Vagina (tissue), 2 donors: ENCODE measurements at places on chromosomes 4 and X.

DNA sequence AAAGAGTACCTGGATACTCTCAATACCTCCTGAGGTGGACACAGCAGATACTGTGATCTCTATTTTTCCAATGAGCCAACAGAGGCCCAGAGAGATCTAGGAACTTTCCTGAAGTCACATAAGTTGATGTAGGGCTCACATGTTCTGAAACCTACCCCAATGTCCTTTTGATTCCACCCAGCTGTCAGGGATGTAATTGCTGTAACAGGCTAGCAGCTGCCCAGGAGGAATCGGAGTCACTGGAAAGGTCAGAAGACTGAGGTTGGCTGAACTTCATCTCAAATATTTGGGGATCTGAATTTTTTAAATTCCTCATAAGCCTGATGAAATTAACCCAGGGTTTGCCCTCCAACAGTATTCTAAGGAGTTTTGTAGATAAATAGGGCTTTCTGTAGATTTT is 52.5 kb upstream of the PROM1 start:
- DNase-seq: no peak

- DNase-seq: no peak
Observed at GRCh38 chr4:128707864-128708263, 101.6 kb upstream of the JADE1 start.

DNA sequence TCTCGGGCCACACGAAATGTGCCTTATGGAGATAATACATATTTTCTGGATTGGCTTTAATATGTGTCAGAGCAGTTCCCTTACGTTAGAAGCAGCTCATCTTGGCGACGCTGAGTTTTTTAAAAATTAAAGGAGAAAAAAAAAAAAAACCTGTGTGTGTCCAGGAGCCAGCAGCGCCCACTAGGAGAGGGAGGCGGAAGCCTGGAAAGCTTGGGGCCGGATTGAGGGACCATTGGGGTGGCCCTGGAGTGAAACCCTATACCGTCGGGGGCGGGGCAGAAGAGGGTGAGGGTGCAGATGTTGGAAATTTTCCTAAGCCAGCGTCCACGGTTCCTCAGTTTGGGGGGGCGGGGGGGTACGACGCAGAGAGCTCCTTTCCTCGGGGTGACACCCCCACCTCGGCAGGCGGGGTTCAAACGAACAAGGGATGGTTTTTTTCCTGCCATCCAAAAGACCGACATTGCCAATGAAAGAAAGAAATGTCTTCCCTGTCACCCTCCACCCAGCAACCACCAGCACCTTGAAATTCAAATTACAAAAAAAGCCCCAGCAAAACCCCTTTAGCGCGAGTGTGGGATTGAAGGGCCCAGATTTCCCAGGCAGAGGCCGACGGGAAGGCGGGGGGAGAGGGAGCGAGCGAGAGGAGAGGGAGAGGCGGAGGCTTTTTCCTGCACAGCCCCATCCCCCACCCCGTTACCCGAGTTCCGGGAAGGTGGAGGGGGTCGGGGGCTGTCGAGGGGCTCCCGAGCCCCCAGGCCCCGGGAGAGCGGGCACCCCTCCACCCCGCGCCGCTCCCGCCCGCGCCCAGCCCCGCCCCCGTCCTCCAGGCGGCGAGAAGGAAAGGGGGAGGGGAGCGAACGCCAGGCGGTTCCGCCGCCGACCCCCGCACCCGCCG is 859 bp downstream of the SMARCA1 start:
- no peak for DNase-seq

- no peak for DNase-seq
Observed at GRCh38 chr4:3502941-3503936, 29.0 kb downstream of the LRPAP1 start.

DNA sequence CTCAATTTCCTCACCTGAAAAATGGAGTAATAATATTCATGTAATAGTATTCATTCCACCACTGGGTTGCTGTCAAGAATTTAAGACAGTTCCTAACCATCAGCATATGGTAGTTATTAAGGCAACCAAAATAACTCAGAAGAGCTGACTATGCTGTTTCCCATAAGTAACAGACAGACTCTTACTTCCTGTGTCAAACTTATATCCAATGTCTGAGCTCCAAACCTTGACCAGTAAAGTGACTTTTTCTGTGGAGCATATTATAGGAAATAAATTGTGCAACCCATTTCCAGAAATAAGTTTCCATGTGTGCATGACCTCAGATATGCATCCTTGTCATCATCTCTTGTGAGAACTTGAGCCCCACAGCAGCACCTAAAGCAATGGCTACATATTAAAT is 78.8 kb downstream of the HADH start:
- no peak for DNase-seq

DNA sequence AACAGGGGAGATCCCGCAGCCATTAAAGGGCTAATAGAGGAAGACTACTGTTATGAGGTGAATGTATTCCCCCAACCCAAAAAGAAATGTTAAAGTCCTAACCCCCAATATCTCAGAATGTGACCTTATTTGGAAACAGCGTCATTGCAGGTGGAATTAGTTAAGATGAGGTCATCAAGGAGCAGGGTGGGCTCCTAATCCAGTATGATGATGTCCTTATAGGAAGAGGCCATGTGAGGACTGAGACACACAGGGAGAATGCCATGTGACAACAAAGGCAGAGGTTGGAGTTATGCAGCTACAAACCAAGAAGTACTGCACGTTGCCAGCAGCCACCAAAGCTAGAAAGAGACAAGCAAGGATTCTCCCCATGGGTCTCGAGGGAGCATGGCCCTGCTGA is 14.3 kb downstream of the SPP1 start:
- no peak for DNase-seq

GRCh38 chr4:164591666-164592065 is 162.3 kb upstream of the SMIM31 start:
- DNase-seq: no peak

DNA sequence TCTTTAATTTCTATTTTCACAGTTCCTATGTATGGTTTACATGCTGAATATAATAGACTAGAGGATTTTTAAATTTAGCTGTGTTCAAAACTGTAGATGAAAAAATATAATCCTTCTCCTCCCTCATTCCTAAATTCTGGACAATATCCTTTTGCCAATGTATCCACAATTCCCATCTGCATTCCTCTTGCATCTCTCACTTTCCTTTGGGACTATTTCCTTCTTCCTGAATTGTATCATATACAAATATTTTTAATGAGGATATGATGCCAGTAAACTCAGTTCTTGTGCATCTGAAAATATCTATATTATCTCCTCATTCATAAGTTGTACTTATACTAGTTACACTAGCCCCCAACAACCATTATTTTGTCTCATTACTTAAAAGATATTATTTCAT is 46.7 kb downstream of the DDX60L start:
- DNase-seq: no peak

DNA sequence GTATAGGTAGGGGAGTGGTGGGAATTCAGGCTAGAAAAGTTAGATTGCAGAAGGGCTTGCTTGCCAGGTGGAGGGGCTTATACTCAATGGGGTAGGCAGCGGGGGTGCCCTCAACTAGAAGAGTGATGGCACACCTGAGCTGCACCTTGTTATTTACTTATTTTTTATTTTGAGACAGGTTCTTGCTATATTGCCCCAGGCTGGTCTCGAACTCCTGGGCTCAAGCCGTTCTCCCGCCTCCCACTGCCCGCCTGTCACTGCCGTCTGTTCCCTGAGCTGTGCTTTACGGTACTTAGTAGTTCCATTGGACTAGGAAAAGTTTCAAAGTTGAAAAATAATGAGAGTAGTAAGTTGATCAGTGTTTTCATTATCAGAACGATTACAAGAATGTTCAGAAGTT is 2.0 kb downstream of the ZFX start:
- DNase-seq: no peak

DNA sequence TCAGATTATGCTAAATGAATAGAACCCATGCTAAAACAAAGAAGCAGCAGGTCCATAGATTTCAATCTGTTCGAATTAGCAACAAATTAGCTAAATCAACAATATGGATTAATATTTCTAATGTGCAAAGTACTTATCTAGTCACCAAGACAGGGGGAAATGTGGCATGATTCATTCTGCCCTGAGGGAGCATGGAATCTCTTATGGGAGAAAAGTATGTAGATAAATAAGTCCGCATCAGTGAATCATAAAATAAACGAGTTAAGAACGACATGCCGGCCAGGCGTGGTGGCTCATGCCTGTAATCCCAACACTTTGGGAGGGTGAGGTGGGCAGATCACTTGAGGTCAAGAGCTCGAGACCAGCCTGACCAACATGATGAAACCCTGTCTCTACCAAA is 102.1 kb downstream of the ANOS1 start:
- no peak for DNase-seq

GRCh38 chr4:6974138-6974848 is 64.7 kb downstream of the TBC1D14 start:
- no peak for DNase-seq

GRCh38 chrX:67654301-67654700 is 110.5 kb downstream of the AR start:
- no peak for DNase-seq

GRCh38 chr4:142034101-142034500 is 397.7 kb downstream of the IL15 start:
- DNase-seq: no peak

DNA sequence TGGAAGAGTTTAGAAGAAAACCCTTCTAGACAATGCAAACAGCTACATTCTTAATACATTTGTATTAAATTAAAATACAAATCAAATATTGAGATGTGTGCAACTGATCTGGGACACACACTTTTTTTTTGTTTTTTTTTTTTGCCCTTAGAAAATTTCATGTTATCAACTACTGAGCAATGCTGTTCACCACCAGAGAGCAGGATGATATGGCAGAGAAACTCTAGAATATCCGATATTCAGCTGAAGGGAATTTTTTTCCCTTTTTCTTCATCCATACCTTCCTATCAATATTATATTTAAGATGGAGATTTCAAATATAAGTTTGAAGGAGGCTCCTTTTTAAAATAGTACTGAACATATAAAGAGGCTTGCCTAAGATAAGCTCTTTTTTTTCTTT is 1.0 kb downstream of the NDST3 start:
- no peak for DNase-seq

DNA sequence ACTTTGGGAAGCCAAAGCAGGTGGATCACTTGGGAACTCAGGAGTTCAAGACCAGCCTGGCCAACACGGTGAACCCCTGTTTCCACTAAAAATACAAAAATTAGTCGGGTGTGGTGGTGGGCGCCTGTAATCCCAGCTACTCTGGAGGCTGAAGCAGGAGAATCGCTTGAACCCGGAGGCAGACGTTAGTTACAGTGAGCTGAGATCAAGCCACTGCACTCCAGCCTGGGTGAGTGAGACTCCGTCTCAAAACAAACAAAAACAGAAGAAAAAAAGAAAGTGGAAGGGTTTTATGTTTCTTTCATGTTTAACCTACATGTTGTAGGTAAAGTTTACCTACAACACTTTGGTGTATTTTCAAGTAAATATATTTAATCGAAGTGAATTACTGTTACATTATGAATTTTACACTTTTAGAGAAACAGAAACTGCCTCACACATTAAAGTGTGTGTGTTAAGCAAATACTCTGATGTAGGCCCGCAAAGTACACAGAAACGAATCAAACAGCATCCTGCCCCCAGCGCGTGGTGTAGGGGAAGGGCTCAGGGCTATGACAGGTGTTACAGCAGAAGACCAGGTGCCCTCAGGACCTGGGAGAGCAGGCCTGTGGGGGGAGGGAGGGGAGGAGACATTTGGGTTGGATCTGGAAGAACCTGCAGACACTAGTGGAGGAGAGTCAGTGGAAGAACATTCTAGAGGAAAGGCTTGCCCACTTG is 39.0 kb downstream of the PTTG2 start:
- no peak for DNase-seq

DNA sequence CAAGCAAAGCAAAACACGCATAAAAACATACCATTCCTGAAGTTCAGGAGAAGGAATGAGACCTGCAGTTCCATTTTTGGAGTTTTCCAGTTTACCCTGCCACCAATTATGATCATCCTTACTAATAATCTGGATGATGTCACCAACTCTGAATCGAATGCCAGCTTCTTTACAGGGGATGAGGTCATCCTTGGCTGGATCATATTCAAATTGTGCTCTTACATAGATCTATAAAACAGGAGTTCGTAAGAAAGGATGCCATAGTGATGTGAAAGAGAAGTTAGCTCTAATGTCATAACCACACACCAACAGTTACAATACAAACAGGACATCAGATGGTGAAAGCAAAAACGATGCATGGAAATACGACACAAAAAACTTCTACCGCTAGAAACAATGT is 106.5 kb downstream of the NYX start:
- DNase-seq: no peak

DNA sequence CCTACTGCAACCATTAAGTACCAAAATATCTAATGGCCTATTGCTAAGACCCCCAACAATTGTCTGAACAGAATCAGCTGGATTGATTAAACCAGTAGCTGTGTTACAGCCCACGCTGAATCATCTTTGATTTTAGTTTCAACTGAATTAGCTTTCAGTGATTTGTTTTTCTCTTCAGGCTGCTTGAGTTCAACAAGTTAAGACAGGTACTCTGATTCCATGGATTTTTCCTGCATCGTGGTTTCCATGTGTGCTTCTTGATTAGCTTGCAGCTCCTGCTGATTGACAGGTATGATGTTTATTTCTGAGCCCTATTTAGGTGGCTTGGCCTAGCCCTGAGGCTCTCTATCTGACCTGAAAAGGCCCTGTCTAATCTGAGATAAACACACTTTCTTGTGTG is 91.3 kb downstream of the GUCY2F start:
- no peak for DNase-seq

DNA sequence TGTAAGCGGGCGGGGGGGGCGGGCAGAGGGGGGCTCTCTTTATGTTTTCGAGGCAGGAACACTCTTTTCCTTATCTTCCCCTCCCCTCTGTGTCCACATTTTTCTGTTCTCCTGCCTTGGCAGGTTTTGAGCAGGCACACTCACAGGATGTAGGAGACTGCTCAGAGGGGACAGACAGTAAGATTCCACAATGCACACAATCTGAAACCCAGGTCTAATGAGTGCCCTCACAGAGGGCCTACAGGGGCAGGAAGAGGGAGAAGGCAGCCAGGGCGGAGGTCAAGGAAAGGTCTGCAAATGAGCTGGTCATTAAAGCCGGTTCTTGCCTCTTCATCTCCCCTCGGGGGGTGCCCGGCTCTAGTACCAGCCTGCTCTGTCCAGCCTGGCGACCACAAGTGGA is 106.1 kb upstream of the ATP6AP2 start:
- DNase-seq: no peak

GRCh38 chrX:22660756-22661155 is 339.0 kb upstream of the DDX53 start:
- no peak for DNase-seq

- peak; percentile 44 for DNase-seq
Observed at GRCh38 chr4:17688011-17688441, 73.6 kb downstream of the MED28 start.

DNA sequence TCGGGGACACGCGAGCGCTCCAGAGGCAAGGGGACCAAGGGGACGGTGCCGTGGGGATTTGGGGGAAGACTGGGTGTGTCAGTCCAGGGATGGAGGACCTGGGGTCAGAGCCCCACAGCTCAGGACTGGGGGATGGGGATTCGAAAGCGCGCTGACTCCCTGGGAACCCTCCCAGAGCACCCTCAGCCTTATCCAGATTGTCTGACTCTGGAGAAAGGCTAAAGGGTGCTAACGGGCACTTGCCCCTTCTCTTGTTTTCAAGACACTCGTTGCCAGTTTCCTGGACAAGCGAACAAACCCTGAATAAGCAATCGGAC is 1.1 kb downstream of the DOCK11 start:
- DNase-seq: no peak
